Stimulated activated CD4-positive, alpha-beta T cell treated with anti-CD3 and anti-CD28 coated beads, TNF-alpha, amount 100 ng/mL, for 1 hour (primary cell): ENCODE measurements at places on chromosomes 5 and 9.

DNA sequence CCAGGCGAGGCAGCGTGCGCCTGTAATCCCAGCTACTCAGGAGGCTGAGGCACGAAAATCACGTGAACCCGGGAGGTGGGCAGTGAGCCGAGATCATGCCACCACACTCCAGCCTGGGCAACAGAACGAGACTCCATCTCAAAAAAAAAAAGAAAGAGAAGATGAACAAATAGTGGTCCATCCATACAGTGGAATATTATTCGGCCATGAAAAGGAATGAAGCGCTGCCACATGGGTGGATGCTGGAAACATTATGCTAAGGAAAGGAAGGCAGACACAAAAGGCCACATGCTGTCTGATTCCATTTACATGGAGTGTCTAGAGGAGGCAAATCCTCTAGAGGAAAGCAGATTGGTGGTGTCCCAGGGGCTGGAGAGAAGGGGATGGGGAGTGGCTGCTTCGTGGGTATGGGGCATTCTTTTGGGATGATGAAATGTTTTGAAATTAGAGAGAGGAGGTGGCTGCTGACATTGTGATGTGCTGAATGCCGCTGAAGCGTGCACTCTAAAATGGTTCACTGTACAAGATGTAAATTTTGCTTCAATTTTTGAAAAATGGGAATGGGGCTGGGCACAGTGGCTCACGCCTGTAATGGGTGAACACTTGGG lies 17.0 kb downstream of the PLPP7 start:
- DNase-seq: no peak

GRCh38 chr5:132661231-132662003 lies 3.4 kb downstream of the IL13 start:
- DNase-seq: no peak

DNA sequence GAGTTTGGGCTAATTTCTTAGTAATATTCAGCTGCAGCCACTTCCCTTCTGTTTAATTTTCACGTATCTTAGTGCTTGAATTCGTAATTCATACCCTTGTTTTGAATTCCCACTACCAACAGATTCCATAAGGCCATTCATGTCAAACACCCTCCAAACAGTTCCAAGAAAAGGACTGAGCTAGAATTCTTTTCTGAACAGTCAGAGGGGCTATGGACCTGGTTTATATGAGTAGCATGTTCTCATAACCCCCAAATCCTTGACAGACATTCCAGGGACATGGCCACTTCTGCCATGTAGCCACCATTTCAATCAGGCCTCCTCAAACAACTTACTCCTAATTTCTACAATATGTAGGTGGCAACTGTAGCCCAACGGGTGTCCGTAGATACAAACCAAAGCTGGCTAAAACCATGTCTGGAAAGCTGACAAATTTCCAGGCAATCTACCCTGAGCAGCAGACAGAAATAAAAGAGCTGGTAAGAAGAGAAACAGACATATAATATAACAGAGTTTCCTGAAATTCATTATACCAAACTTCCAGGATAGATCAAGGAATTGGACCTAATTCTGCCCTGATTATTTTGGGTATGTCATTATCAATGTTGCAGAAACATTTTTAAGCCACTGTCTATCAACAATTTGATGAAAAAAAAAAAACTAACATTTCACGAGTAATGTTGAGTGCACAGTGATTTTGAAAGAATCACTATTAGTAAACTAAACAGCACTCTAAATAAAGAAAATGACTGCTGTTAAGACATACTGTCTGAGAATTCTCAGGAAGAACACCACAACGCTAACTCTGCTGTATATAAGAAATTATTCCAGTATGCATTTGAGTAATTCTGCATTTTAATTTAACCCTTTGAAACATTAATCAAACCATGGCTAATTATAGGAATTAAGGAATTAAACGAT lies 40.7 kb downstream of the EBF1 start:
- DNase-seq: no peak

GRCh38 chr5:92309336-92309991 lies 926.3 kb upstream of the ARRDC3 start:
- DNase-seq: no peak

GRCh38 chr9:81627481-81627880 lies 61.9 kb downstream of the TLE1 start:
- no peak for DNase-seq

- DNase-seq: no peak
These were observed 916 bp downstream of the TOR1A start for GRCh38 chr9:129822898-129823541.

GRCh38 chr5:172809774-172810173 lies 24.3 kb upstream of the ERGIC1 start:
- DNase-seq: no peak

DNA sequence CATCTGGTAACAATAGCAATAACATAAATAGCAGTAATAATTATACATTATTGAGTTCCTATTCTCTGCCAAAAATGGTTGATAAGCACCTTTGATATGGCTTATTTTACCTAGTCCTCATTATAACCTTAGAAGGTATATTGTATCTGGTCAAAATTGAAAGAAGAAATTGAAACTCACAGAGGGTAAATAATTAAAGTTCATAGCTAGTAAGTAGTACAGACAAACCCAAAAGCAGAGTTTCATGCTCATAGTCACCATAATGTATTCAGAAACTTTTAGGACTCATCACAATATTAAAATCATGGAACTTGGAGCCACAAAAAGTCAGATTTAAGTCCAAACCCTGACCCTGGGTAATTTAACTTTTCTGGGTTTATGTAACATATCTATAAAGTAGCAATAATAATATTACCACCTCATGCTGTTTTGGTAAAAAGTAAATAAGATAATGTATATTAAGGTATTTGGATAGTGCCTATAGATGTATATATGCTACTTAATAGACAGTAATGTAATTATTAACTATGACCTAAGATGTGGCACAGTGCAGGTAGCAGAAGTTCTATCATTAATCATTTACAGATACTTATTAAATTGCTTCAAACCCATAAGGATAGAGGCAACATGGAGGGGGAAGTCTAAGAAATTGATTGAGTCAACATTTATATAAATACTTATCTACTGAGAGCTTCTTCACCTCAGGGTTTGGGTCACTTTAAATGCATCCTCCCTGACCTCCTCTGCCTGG lies 32.4 kb downstream of the STK32A start:
- DNase-seq: no peak

- DNase-seq: no peak
These were observed 77.0 kb downstream of the ANKRD55 start for GRCh38 chr5:56155992-56156584.

GRCh38 chr9:138076650-138077009 lies 199.0 kb downstream of the CACNA1B start:
- DNase-seq: no peak

GRCh38 chr9:131752231-131752884 lies 12.5 kb upstream of the RAPGEF1 start:
- DNase-seq: no peak

DNA sequence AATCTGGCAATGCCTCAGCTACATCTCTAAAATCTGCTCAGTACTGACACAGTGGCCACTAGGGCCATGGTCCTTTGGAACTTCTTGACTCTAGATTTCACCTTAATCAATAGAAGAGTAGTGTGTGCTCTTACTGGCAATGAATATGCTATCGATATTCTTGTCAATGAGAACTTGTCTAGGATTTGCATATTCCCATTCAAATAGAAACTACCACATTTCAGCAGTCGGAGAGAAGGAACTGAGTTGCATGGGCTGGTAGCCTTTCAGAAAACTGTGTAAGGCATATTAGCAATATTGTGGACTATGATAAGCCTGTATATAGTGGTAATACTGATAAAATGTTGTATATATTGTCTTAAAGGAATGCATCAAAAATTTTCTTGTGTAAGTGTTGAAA lies 45.3 kb upstream of the NAA35 start:
- DNase-seq: no peak

DNA sequence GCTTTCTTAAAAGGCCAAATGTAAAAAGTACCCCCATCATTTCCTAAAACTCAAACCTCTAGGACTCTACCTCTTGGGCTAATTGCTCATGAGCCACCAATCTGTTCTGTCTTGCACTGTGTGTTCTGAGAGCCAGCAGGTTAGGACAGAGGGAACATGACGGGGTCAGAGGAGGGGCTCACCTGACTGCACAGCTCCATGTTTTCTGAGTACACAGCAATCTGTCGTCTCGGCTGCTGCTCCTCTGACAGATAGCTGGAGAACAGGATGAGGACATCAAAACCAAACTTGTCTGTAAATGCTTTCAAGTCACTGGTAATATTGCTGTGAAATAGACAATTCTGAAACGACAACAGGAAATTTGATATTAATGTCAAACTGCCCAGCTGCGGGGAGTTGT lies 50.9 kb upstream of the PCA3 start:
- no peak for DNase-seq

- DNase-seq: no peak
These were observed 117.5 kb downstream of the CEP120 start for GRCh38 chr5:123305751-123306150.

- no peak for DNase-seq
These were observed 47.1 kb upstream of the RICTOR start for GRCh38 chr5:39121315-39121714.

GRCh38 chr9:127523312-127523851 lies 72.1 kb downstream of the LRSAM1 start:
- no peak for DNase-seq

- DNase-seq: no peak
These were observed 27.1 kb upstream of the CAAP1 start for GRCh38 chr9:26919698-26920097.

DNA sequence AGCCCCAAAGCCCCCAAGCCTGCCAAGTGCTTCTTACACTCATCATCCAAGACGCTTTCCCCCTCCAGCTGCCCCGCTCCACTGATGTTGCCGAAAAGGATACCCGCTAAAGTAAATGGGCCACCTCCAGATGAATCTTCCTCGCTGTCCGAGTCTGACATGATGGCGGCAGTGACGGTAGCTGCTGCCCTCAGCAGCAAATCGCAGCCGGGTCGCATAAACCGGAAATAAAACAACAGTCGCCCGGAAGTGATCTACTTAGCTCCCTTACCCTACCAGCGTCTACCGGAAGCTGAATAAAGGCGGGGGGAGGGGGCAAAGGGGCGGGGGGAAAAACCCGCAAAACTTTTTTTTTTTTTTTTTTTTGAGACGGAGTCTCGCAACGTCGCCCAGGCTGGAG lies at the start of gene TAF1L:
TSS of gene TAF1L (minus strand) at position 308 of the 400 bp plus-strand sequence. CDS start at position 218, 90 bp downstream.
- DNase-seq: no peak

DNA sequence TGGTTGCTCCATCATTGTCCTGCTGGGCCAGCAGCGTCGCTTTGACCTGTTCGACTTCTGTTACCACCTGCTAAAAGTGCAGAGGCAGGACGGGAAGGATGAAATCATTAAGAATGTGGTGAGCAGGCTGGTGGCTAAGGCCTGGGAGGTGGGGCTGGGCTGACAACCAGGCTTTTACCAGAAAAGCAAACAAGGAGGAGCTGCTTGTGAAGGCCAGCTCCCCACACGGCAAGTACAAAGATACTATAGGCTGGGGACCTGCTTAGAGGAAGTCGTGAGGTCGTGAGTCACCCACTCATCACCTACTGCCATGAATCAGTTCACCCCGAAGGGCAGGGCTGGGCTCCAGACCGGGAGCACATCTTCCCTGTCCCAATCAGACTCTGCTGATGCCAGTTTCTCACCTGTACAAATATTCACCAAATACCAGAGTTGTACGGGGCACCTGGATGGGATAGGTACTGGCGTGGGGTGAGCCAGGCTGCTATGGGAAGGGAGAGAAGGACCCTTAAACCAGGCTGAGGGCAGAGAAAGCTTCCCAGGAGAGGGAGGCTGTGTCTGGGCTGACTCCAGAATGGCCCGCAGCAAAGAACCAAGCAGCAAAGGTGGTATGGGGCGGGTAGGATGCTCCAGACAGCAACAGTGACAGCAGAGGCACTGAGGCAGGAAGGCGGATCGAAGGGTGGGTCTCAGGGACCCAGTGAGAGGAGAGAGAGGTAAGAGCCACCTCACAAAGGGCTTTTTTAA lies 69.3 kb upstream of the NIPAL4 start:
- peak; percentile 7 for DNase-seq

DNA sequence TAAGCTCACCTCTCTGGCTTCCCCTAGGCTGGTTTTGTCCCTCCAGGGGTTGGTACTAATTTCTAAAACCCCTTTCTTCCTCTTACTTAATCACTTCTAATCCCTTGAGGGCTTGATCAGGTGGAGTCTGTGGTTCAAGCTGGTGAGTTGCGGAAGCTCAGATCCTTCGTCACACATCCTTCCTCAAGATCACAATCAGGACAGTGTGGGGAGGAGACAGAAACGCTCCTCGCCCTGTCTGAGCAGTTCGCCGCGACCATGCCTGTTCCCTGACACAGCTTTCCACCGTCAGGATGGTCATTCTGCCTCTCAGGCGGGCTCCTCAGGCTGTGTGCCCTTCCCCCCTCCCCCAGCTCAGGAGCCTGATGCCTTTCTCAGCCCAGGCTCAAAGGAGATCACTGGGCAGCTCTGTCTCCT lies 24.3 kb downstream of the CPLX2 start:
- no peak for DNase-seq

GRCh38 chr5:167684251-167684650 lies 607.2 kb upstream of the WWC1 start:
- no peak for DNase-seq

DNA sequence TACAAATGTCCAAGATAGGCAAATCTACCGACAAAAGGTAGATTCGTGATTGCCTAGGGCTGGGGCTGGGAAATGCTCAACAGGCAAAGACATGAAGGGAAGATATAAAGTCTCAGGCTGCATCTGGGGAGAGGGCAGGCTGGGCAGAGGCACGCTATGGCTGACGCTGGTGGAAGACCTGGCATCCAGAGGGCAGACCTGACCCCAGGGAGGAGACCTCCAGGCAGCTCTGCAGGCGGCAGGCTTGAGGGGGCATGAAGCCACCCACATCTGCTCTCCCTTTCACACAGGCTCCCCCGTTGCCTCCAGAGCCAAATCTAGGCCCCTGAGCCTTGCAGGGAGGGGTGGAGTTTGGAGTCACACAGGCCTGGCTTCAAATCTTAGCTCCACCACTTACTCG lies 145.5 kb downstream of the PAX5 start:
- DNase-seq: no peak

GRCh38 chr9:26833792-26834191 lies 58.8 kb downstream of the CAAP1 start:
- no peak for DNase-seq

- DNase-seq: no peak
These were observed 5.3 kb downstream of the SETD9 start for GRCh38 chr5:56914678-56915077.

DNA sequence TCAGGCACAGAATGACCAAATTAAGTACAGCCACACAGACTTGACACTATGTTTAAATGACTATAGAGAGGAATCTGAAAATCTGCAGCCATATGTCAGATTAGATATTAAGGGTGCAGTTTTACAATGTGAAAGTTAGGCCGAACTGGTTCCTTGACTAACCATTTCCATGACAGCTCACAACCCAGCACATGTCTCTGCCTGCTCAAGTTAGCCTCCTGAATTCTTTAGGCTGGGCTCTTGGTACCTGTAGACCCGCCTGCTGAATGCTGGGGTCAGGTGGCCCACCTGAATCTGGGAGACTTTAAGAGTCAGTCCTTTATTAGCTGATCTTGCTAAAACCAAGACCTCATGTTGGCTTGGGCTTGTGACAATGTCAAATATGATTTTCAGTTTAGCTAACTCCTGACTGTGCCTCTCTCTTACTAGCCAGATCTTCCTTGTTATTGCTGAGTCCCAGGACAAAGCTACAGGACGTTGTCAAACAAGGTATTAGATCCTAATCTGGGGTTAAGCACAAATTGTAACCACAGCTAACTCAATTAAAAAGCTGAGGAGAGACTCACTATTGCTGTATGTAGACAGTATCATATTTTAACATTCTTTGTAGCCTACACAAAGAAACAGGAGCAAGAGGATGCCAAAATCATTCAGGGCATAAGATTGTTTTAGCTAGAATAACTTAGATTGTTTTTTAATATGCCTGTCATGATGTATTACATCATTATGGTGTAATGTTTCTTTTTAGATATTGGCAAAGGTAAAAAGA lies 490.9 kb downstream of the SEMA5A start:
- DNase-seq: no peak
